ENCODE measurements at places on chromosomes 12 and 14.
A peak's percentile ranks its signal among the peaks of the same experiment; 100 is the strongest.

GRCh38 chr14:104157016-104157928 lies 18.9 kb downstream of the KIF26A start:
- DNase-seq, result no peak

DNA sequence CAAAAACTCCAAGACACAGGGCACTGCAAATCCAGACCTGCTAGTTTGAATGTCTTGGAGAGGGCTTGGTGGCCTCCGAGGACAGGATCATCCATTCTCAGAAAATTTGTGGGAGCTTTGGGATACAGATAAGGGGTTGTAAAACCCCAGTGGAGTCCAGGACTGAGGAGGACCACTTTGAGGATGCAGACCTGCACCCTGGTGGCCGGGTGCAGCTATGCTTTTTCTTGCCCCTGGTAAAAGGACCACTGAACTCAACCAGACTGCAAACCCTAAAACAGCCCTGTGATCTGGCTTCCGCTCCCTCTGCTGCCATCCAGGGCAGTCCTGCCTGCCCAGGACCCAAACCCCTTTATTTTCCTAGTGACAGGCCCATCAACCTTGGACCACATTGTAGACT lies 169.5 kb upstream of the DAAM1 start:
- no peak for DNase-seq

DNA sequence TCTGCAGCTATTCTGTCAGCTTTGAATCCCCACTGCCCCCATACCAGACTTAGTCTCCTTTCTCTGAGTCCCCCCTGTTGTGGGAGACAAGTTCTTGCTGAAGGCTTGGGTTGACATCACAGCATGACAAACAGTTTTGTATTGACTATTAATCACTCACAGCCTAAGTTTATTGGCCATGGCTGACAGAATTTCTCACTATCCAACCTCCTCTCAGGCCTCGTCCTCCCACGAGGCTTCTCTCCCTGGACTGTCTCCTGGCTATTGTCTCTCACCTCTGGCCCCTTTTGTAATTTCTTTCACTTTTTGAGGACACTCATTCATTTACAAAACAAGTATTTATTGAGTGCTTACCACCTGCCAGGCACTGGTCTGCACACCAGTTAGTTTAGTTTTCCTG lies 35.2 kb upstream of the DCD start:
- no peak for DNase-seq

- DNase-seq, result no peak
Measured at GRCh38 chr12:24931666-24932405, 17.1 kb downstream of the BCAT1 start.

GRCh38 chr12:125121106-125121505 lies 55.9 kb downstream of the AACS start:
- DNase-seq, result no peak

DNA sequence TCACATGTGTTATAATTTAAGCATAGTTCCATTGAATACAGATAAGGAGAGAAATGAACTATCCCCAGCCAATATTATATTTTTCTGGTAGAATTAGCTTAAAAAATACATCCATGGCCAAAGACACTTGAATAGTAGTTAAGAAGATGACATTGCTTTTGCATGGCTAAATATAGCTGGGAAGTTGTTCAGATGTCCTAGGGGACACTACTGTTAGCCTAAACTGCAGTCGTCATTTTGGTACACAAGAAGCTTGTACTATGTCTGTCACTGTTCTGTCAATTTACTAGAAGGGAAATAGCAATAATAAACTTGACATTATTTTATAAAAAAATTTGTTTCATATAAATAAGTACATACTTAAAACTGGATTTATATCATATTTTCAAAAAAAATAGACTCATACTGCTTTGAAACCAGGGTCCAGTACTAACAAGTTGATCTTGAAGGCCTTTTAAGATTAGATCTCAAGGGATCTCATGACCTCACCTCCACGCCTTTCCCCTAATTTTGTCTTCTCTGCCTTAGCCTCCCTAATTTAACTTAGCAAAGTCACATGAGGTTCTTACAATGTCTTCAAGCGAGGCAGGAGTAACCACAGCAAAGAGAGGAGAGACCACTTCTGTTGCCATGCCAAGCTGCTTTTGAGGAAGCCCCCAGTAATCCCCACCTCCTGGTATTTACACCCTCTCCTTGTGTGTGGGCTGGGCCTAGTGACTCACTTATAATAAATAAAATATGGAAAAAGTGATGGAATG lies 81.0 kb downstream of the AVPR1A start:
- DNase-seq, result no peak

DNA sequence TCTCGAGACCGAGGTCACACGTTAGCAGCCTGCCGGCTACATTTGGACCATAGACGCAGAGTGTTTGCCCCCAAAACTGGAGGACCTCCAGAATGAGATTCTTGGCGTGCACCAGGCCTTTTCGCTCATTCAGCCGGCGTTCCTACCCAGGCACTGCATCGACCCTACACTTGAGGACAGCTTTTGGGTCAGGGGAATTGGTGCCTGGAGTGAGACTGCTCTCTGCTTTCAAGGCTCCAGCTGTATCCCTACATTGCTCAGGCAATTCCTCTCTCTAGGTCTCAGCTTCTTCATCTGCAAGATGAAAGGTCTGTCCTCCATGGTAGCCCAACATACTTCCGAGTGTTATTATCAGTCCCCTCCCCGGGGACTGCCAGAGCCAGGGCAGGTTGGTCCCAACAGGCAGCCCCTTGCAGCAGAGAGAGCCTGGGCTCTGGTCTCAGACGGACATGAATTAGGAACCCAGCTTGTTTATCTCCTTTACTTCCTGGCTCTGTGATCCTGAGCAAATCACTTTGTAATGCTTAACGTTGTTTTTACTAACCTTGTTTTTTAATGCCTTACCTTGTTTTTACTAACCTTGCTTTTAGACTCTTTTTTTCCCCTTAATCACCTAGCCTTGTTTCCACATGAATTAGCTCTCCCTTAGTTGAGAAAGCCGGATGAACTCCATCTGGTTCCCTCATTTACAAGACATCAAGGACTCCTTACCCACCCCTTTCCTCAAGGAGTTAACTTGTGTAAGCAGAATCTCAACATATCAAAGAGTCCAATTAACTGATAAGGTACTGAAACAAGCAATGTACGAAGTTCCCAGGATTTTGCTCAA lies 892 bp downstream of the TCHP start:
- no peak for DNase-seq

- no peak for DNase-seq
Measured at GRCh38 chr12:27221625-27222387, 22.3 kb upstream of the STK38L start.

DNA sequence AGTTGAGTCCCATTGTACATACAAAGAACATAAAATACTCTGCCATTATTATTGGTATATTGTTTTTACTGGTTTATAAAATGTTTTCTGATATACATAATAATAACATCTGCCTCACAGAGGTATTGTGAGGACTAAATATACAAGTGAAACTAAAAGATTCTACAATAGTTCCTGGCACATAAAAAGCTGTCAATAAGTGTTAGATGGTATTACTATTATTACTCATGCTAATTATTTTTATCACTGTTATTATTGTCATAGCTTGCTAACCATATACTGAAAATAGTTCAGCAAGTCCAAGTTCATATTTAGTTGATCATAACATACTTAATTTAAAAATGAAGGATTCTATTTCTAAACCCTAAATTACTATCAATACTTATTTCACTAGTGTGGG lies 34.4 kb downstream of the BTG1 start:
- no peak for DNase-seq

DNA sequence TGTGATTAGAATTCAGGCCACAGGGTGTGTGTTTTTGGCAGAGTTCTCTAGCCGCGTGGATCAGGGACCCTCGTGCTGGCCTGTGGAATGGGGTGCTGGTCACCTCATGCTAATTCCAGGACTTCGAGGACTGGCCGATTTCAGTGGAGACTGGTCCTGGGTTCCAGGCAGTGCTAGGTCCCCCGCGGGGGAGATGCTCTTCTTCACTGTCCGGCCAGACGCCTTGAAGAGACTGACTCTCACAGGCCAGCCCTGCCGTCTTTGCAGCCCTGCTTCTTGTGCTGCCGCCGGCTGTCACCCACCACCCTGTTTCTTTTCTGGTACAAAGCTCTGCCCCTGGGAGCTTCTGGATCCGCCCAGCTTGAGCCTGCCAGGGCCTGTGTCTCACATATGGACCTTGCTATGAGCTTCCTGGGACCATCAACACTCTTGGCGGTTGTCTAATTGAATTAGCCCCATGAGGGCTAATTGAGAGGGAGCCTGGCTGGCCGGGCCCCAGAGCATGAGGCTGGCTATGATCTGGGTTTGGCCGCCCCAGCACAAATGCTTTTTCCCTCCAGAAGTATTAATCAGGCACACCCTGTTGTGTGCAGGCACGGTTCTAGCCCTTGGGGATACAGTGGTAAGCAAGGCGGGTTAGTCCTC lies 8.2 kb downstream of the MLXIP start:
- no peak for DNase-seq

- no peak for DNase-seq
Measured at GRCh38 chr12:25546318-25546717, 6.8 kb downstream of the LMNTD1 start.

DNA sequence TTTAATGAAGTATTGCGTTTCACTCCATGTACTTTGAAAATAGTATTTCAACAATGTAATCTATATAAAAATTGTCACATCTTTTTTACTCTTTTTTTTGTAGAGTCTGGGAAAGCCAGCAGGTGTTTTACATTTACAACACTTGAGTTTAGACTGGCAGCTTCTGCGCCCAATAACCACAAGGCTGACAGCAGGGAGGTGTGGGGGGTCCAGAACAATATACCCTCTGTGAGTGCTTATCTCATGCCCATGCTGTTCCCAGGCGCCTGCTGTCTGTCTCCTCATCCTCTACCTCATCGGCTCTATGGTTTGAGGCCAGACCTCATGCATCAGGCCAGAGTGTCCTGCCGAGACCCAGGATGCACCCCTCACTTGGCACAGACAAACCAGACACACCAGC lies 24.9 kb downstream of the FBRSL1 start:
- no peak for DNase-seq

GRCh38 chr12:49664591-49665239 lies 41.4 kb downstream of the PRPF40B start:
- no peak for DNase-seq

DNA sequence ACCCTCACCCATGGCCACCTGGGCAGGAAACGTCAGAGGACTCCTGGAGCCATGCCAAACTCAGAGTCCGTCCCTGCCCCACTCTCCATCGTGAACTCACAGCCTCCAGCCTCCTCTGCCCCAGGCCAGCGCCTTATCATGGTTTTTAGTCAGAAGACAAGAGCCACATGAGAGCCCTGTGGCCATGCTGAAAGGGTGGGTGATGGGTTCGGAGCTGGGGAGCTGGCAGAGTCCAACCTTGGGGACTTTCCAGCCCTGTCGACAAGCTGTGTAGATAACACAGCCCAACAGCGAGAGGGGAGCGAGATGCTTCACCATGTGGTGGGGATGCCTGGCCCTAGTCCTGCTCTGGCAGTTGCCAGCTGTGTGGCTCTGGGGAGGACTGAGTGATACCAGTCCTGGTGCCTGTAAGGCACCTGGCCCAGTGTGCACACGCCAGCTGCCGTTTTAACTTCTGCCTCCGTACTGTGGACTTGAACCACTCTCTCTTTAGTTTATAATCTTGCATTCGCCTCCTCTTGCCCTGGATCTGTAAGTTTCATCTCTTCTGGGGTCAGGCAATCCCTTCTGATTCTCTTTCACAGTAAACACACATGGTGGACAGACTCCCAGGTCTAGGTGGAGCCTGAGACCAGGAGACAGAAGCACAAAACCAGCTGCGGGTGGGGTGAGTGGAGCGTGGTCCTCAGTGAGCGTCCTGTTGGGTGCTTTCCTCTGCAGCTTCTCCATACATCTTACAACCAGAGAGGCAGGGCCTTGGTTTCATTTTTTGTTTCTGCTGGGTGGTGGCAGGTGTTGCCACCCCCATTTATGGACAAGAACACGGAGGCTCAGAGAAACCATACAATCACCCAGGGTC lies 55.3 kb downstream of the RIN3 start:
- DNase-seq, result no peak

DNA sequence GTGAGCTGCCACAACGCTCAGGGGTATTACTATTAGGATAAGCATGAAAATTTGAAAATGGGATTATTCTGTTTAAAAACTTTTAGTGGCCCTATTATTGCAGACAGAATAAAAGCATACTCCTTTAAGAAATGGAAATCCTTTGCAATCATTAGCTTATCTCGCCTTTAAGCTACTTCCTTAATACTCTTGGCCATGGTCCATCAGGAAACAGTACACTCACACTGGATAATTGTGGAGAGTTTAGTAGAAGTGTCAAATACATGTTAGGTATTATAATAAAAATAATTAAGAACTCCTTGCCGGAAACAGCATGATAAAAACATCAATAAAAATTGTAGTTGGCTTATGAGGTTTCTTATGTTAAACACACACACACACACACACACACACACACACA lies 100.4 kb upstream of the PPFIA2 start:
- no peak for DNase-seq

- DNase-seq, result peak; percentile 62
Measured at GRCh38 chr14:93078870-93079269, 36.9 kb downstream of the ITPK1 start.

GRCh38 chr12:125114365-125115141 lies 49.3 kb downstream of the AACS start:
- DNase-seq, result no peak

DNA sequence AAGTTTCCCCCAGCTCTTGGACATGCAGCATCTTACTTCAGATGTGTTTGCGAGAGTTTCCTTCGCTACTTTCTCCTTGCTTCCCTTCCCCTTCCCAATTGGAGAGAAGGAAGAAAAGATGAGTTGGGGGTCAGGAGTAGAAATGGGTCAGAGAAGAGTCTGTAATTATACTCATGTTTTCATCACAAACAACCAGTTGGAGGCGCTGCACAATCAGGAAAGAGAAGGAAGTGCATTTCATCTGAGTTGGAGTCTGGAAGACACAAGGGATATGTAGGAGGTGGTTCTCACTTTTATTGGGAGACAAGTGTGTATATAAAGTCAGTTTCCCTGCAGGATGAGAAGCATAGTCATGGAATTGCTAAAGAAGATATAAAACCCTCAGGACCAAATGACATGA lies 31.3 kb upstream of the VSX2 start:
- DNase-seq, result no peak

Data from astrocyte (in vitro differentiated cells and primary cell).